Pancreas (tissue), 10 donors: ENCODE measurements at places on chromosomes 12 and 14.

DNA sequence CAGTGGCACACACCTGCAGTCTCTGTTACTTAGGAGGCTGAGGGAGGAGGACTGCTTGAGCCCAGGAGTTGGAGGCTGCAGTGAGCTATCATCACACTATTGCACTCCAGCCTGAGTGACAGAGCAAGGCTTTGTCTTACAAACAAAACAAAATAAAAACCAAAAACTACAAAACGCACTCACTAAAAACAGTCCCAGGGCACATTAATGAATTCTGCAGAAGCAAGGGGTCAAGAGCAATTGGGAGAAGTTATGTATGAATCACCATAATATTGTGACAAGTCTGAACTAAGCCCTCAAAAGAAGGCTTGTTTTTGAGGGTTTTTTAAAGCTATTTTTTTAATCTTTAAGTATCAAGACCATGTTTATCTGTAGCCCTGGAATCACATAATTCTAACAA, 201.1 kb downstream of the MED13L start:
- H3K4me1 ChIP-seq = no peaks in the 10 kb centered on the region
- no peaks in the 10 kb centered on the region for H3K36me3 ChIP-seq
- no peak for DNase-seq
- no peaks in the 10 kb centered on the region for H3K27me3 ChIP-seq

GRCh38 chr12:76519538-76519937, 40.0 kb downstream of the OSBPL8 start:
- no peak overlapping the region for H3K4me3 ChIP-seq
- H3K27me3 ChIP-seq = no peaks in the 10 kb centered on the region
- no peak overlapping the region for H3K27ac ChIP-seq
- H3K4me1 ChIP-seq = no peaks in the 10 kb centered on the region

DNA sequence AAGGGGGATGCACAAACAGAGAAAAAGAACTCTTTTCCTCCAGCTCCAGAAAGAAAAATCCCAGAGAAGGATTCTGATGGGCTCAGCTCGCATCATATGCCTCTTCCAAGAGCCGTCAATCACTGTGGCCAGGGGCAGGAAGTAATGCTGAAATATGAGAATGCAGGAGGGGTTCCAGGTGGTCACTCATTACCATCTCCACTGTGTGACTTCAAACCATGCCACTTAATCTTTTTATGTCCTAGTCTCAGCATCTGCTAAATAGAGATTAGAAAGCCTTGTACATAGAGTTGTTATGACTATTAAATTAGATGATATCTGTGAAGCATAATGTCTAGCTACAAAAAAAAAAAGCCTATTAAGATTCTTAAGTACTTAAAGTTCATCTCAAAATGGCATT, 65.6 kb upstream of the FICD start:
- H3K36me3 ChIP-seq = no peaks in the 10 kb centered on the region
- no peak overlapping the region for H3K4me3 ChIP-seq
- no peaks in the 10 kb centered on the region for H3K4me1 ChIP-seq
- DNase-seq = no peak
- H3K27me3 ChIP-seq = no peaks in the 10 kb centered on the region

DNA sequence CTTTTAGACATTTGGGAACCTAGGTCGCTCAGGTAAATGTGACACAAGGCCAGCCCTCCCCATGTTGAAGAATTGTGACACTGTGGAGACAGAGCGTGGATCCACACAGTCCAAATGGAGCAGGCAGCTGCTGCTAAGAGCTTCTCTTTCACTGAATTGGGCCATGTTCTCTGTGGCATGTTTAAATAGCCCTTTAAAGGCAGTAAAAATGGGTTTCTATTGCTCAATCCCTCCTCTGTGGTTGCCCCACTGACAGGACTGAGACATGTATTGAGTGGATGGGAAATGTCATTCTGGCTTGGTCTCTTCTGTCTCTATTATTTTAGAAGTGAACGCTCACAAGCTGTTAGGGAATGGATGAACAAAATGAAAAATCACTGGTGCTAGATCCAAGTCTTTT, 84.0 kb upstream of the PRICKLE1 start:
- no peaks in the 10 kb centered on the region for H3K4me1 ChIP-seq
- H3K4me3 ChIP-seq = no peak overlapping the region

- no peaks in the 10 kb centered on the region for H3K27me3 ChIP-seq
- DNase-seq = no peak
- no peaks in the 10 kb centered on the region for H3K4me1 ChIP-seq
- no peak overlapping the region for H3K27ac ChIP-seq
Measured at GRCh38 chr12:124703856-124704255, 136.4 kb upstream of the NCOR2 start.

DNA sequence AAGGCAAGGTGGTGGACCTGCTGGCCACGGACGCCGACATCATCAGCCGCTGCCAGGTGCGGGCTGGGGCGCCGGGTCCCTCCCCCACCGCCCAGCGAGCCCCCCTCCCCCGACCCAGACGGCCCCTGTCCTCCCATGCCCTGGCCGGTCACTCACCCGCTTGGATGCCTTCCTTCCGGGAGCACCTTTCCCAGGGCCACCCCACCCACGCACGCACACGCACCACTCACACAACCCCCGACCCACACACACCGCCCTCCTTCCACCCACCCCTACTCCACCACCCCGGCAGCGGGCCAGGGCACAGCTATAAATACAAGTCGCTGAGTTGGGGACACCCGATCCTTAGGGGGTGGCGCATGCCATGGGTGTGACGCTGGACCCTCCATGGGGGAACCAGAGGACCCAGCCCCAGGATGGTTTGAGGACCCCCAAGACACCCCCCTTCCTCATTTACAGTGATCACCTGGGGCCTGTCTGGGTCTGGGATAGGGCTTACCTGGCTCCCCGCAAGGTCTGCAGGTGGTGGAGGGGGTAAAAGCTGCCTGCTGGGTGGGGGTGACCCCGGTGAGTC, 465 bp downstream of the ADSS1 start:
- H3K4me1 ChIP-seq = no peaks in the 10 kb centered on the region
- no peak overlapping the region for H3K27ac ChIP-seq
- DNase-seq = peak; percentile 74
- no peaks in the 10 kb centered on the region for H3K36me3 ChIP-seq
- no peaks in the 10 kb centered on the region for H3K27me3 ChIP-seq

DNA sequence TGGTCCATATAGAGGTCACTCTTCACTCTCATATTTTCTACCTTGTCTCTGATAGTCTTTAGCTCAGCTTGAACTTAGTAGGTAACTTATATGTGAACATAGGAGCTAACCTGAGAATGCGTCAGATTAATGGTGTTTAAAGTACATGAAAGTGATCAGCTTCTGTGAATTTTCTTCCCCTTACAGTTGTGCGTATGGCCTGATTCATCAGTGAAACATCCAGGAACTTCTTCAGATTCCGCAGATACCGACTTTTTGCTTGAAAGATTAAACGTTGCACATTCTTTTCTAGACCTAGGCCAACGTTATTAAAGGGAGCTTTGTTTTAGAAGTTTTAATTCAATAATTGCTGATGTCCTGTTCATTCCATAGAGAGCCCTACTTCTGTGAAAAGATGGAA, 1945.1 kb upstream of the SEL1L start:
- no peaks in the 10 kb centered on the region for H3K36me3 ChIP-seq
- no peaks in the 10 kb centered on the region for H3K27me3 ChIP-seq
- H3K27ac ChIP-seq = no peak overlapping the region
- H3K4me1 ChIP-seq = no peaks in the 10 kb centered on the region
- no peak for DNase-seq

DNA sequence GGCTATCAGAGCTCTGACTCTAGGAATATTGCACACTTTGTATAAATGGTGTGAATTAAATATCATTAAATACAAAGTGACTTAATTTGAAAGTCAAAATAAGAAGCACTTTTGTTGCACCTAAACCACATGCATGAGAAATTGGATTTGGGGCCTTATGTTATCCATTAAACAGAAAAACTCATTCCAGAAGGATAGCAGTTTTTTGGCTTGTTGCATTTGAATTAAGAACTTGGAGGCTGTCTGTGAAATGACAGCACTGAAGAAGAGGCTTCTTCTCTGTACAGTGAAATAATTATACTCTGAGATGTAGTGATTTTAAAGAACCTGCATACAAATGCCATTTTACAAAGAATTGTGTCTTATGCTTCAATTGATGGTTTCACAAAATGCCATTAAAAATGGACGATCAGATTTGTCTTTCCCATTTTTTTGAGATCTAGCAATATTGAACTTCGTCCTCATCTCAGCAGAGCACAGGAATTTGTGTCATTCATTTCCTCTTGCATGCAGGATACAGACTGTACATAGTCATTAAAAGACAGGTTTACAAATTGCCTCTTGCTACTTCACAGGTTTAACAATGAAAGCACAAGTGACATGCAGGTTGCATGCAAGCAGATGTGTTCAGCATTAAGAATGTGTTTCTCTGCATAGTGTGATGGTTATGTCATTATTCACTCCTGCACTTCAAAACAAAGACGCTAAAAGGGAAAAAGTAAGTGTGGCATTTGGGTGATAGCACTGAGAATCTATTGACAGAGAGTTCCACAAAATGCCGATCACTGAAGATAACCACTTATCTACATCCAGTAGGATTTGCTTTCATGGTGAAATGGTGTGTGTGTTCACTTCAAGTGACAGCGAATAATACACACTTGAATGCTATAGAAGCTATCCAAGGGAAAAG, 35.9 kb upstream of the PYGL start:
- no peak overlapping the region for H3K4me3 ChIP-seq
- no peak for DNase-seq
- no peaks in the 10 kb centered on the region for H3K36me3 ChIP-seq
- H3K27me3 ChIP-seq = no peaks in the 10 kb centered on the region
- no peak overlapping the region for H3K27ac ChIP-seq

GRCh38 chr12:29634057-29634456, 136.6 kb upstream of the OVCH1 start:
- no peak overlapping the region for H3K27ac ChIP-seq
- H3K36me3 ChIP-seq = no peaks in the 10 kb centered on the region
- H3K4me3 ChIP-seq = no peak overlapping the region
- no peak for DNase-seq
- H3K27me3 ChIP-seq = no peaks in the 10 kb centered on the region

GRCh38 chr12:115708801-115709200, 568.7 kb downstream of the MED13L start:
- H3K4me3 ChIP-seq = no peak overlapping the region
- no peaks in the 10 kb centered on the region for H3K4me1 ChIP-seq
- no peaks in the 10 kb centered on the region for H3K36me3 ChIP-seq
- H3K27ac ChIP-seq = no peak overlapping the region
- no peaks in the 10 kb centered on the region for H3K27me3 ChIP-seq

GRCh38 chr12:116399055-116399454, 121.6 kb upstream of the MED13L start:
- H3K36me3 ChIP-seq = no peaks in the 10 kb centered on the region
- no peak for DNase-seq

DNA sequence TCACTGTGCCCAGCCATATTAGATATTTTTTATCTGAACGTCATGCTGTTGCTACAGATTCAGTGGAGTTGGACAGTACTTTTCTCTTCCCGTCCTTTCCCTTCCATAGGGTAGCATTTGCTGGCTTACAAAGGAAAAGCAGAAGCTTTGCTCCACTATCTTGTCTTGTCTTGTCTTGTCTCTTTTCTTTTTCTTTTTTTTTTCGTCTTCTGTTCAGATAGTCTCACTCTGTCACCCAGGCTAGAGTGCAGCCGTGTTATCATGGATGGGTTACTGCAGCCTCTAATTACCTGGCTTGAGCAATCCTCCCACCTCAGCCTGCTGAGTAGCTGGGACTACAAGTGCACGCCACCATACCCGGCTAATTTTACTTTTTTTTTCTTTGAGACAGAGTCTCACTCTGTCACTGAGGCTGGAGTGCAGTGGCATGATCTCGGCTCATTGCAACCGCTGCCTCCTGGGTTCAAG, 21.1 kb downstream of the OR10G3 start:
- H3K27me3 ChIP-seq = no peaks in the 10 kb centered on the region
- no peak for DNase-seq
- H3K4me3 ChIP-seq = no peak overlapping the region
- H3K27ac ChIP-seq = no peak overlapping the region

DNA sequence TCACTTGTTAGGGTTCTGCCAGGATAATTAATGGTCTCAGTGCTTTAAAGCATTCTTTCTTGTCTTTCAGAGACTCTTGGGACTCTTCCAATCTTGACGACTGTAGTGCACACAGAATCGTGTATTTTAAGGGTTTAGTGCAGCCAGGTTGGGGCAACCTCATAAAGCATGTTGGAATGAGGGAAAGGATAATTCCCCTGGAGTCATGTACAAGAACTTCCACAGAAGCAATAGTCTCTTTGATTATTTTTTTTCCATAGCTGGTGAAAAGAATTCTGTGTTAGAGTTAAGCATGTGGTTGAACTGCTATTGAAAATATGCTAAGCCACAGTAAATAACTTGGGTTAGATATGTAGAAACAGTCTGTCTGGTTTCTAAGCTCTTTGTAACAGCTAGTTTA, 246.8 kb upstream of the DAAM1 start:
- H3K4me1 ChIP-seq = no peaks in the 10 kb centered on the region
- no peak overlapping the region for H3K4me3 ChIP-seq
- no peaks in the 10 kb centered on the region for H3K27me3 ChIP-seq
- H3K36me3 ChIP-seq = no peaks in the 10 kb centered on the region

GRCh38 chr14:61494018-61494417, 172.6 kb downstream of the PRKCH start:
- no peaks in the 10 kb centered on the region for H3K36me3 ChIP-seq
- H3K4me1 ChIP-seq = peaks cover 5% of the 10 kb centered on the region
- no peak overlapping the region for H3K27ac ChIP-seq
- no peak for DNase-seq
- H3K27me3 ChIP-seq = no peaks in the 10 kb centered on the region

GRCh38 chr14:24913746-24914145, 136.2 kb downstream of the STXBP6 start:
- H3K27me3 ChIP-seq = no peaks in the 10 kb centered on the region
- no peaks in the 10 kb centered on the region for H3K36me3 ChIP-seq
- H3K27ac ChIP-seq = no peak overlapping the region
- H3K4me1 ChIP-seq = peaks cover 21% of the 10 kb centered on the region

DNA sequence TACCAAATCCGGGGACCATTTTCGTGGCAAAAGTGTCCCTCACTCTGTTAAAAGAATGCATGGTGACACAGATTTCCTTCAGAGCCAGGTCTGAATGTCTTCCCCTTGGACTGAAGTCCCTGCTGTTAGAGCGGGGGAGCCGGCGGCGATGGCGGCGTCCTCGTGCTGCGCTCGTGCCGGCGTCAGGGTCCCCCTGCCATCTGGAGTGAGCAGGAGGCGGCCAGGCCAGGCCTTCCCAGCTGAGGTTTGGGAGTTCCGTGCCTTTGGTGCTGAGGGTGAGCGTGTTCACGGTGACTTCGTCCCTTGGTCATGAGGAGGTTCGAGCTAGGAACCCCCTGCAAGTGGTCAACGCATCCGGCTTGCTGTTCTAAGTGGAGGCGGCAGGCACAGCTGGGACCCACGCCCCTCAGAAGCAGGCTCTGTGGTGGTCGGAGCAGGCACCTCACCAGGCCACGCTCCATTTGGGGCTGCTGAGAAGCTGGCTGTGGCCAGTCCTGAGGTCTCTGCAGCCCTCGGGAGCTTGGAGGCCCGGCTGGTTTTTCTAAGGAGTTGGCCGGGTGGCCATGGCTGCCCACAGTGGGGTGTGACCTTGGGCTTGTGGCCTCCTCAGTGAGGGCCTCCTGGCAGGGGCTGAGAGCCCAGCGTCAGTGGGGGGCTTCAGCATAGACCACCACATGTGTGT, 9.5 kb downstream of the ZFYVE21 start:
- no peaks in the 10 kb centered on the region for H3K36me3 ChIP-seq
- no peaks in the 10 kb centered on the region for H3K27me3 ChIP-seq
- H3K27ac ChIP-seq = no peak overlapping the region
- no peak for DNase-seq
- peaks cover 37% of the 10 kb centered on the region for H3K4me1 ChIP-seq
- no peak overlapping the region for H3K4me3 ChIP-seq

GRCh38 chr12:52874573-52875435, 26.0 kb upstream of the KRT78 start:
- H3K27ac ChIP-seq = peak overlapping the region; percentile 51
- peak overlapping the region; percentile 61 for H3K4me3 ChIP-seq
- DNase-seq = no peak
- H3K27me3 ChIP-seq = no peaks in the 10 kb centered on the region
- H3K36me3 ChIP-seq = no peaks in the 10 kb centered on the region
